ENCODE measurements at places on chromosomes 1 and 21. TPM values are rescaled to one million over a fixed set of nuclear protein-coding genes. Genes with fewer than 3 reads are reported as not detected.
A peak's percentile ranks its signal among the peaks of the same experiment; 100 is the strongest.

GRCh38 chr1:60196026-60196425 is 122.5 kb upstream of the C1orf87 start:
- DNase-seq, result no peak

DNA sequence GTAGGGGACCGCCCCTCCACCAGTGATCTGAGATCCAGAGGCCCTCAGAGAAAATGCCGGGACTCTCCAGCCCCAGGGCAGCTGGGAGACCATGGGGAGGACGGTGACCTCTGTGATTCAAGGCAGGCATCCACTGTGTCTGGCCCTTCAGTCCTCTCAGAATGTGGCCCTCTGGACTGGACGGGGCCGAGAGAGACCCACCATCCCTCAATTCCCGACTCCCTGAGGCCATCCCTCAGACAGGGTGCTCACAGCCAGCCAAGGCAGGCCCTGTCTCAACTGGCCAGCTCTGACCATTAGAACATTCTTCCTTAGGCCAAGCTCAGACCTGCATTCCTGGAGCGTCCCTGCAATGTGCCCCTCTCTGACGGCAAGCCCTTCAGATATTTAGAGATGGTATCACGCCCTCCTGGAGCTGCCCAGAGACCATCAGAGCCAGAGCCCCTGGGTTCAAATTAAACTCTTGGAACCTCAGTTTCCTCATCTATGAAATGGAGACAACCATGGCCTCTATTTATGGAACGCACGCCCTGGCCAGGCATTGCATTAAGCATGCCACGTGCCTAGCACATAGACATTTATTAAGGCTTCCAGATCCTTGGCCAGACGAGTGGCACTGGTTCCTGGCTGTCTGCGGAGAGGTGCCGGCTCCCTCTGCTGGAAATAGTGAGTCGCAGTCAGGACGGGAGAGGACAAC is 9.6 kb upstream of the EPS8L3 start:
- peak; percentile 93 for DNase-seq

DNA sequence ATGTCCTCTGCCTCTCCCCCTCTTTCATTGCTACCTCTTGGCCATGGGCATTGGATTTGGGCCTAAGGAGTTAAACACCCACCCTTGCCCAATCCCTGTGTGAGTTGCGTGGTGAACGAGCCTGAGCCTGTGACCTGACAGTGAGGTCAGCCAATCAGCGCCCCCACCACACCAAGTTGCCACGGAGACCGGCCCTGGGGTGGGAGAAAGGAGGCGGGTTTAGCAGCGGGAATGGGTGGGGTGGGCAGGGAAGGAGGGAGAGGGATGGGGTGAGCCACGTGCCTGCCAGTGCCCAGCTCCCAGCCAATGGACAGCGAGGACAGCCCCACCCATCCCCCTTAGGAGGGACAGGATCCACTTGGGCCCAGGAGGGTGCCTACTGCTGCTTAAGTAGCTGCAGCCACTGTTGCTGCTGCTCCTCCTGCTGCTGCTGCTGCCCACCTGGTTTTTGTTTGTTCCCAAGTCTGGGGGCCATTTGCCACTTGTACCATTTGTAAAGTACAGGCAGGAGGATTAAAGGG is 9.5 kb downstream of the ZBTB7B start:
- DNase-seq, result no peak

HSD3B2 gene
- total RNA-seq, result not detected

DNA sequence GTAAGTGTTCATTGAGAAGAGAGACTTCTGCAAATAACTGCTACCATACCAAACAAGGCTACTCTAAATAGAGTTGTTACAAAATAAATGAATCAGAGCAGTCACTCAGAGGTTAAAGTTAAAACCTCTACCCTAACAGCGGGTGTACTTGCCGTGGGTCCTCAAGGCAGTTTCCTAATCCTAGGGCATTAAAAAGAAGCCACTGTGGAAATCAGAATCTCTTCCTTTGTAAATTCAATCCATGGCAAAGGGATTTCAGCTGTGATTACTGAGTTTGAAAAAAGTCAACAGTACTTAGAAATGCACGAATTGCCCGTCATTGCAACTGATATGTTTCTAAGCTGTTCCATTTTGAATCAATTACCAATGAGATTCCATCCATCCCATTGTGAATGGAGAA is 13.5 kb downstream of the TBX15 start:
- no peak for DNase-seq

DNA sequence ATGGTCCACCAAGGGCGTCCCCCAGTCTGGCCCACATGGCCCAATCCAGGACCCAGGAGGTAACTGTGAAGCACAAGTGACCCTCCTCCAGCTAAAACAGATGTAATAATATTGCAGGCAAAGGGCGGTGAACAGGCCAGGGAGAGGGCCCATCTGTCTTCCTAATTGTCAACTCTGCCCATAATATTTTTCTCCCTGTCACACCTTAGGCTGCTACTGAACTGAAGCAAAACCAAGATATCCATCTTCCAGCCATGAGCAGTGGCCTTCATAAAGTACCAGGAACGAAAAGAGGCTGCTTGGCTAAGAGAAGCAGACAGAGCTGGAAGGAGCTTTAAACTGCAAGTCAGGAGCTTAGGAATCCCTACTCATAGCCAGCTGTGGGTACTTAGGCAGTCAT is 3.1 kb downstream of the KANK4 start:
- no peak for DNase-seq

- no peak for DNase-seq
Measured at GRCh38 chr1:187977298-187977697, 1148.5 kb downstream of the PLA2G4A start.

GRCh38 chr1:11331036-11331944 is 58.3 kb downstream of the UBIAD1 start:
- no peak for DNase-seq

- peak; percentile 73 for DNase-seq
Measured at GRCh38 chr1:51990478-51990965, at the start of gene RAB3B. TSS of gene RAB3B (minus strand) at chr1:51990700. CDS start at chr1:51977117, 13,583 bp downstream.

DNA sequence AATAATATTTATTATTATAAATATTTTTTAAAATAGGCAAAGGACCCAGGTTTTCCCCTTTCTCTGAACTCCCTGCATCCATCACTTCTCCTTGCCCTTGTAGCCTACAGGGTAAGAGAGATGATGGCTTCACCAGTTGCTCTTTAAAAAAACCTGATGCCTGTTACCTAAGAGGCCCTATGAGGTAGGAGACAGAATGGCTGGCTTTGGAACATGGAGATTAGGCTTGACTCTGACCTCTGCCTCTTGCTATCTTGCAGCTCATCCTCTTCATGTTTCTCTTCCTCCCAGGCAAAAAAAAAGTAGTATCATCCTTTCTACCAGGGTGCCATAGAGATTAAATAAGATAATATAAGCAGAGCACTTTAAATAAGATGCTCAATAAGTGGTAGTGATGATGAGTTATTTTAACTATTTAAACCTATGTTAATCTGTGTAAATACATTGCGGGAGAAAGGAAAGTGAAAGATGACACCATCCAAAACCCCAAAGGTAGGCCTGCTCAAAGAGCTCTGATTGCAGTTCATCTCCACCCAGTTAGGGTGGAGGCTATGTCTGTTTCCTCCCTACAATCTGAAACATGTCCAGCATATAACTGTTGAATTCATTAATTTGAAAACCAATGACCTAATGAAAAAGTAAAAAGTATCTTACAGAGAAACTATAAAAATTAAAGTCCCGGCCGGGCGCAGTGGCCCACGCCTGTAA is 51.8 kb downstream of the RGS2 start:
- DNase-seq, result no peak

GRCh38 chr1:147077936-147078605 is 94.2 kb downstream of the PRKAB2 start:
- DNase-seq, result no peak

DNA sequence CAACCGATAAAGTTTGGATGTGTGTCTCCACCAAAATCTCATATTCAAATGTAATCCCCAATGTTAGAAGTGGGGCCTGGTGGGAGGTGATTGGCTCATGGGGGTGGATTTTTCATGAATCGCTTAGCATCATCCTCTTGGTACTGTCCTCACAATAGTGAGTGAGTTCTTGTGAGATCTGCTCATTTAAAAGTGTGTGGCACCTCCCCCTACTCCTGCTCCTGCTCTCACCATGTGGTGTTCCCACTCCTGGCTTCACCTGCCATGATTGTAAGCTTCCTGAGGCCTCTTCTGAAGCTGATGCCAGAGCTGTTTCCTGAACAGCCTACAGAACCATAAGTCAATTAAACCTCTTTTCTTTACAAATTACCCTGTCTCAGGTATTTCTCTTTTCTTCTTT is 28.2 kb upstream of the PRDX6 start:
- no peak for DNase-seq

DNA sequence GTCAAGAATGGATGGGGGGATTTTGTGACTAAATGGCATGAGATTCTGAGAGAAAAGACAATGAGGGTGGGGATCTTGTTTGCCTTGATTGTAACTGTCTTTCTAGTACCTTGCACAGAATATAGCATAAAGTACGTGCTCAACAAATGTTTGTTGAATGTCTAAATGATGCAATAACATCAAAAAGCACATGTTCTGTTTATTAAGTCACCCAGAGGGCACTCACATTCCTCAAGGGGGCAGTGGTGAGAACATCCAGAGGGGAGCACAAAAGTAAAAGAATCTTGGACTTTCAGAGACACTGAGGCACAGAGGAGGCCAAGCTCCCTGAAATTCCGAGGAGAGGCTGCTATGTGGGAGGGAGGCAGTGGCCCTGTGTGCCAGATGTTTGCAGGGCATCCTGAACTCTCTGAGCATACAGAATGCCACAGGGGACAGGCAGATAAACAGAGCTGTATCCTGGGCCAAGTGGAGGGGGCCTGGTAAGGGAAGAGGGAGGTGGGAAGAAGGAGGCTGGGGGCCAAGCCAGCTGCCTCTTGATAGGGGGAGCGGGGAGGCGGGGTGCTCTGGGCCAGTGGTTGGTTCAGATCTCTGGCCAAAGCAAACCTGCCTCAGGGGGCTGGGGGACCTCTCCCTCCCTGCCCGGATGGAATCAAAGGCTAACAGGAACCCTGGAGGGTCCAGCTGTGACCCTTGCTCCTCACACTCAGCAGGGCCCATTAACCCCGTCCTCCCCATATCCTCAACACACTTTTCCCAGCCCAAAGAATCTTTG is 6.5 kb upstream of the ATP1A2 start:
- DNase-seq, result peak; percentile 71

DNA sequence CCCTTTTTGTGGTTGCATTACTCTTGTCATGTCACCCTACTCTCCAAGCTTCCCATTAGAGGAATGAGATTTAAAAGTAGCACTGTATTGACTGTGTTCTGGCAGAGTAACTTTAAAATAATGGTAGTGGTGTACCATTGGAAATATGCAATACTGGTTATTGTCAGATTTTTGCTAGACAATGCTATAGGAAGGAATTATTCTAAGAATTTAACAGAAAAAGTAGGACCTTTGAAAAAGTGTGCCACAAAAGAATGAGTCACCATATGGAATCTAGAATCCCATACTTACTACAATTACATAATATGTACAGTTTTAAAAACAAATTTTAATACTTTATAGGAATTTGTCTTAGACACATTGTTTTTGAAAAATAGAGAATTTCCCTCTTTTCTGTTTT is 13.8 kb downstream of the MIER1 start:
- DNase-seq, result peak; percentile 37

ATAD3A gene
- 29.3 TPM for total RNA-seq

GRCh38 chr1:3211582-3212375 is 142.8 kb downstream of the PRDM16 start:
- DNase-seq, result no peak

GRCh38 chr1:99707535-99708142 is 58.8 kb downstream of the FRRS1 start:
- peak; percentile 86 for DNase-seq

- DNase-seq, result peak; percentile 68
Measured at GRCh38 chr1:33137800-33138199, 44.0 kb downstream of the TRIM62 start.

- peak; percentile 34 for DNase-seq
Measured at GRCh38 chr1:40870135-40870728, 8.1 kb upstream of the CITED4 start.

Measured in dermis blood vessel endothelial cell (primary cell).